ENCODE measurements at places on chromosomes 7 and 10.

DNA sequence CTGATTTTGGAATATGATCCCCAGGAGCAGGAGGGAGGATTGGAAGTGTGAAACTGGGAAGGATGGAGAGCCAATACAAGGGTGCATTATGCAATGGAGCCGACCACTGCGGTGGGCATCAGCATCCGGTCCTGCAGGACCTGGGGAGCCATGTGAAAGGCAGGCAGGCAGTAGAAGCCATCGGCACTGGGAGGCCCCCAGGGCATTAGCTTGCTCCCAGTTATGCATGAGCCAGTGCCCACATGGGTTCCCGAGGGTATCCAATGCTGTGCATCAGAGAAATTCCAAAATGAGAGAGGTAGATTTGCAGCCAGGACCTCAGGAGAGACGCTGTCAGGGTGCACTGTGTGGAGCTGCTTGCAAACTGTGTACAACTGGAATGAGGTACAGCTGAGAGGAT, 8.7 kb upstream of the KCP start:
- no peak for DNase-seq

- DNase-seq = peak; percentile 57
Measured at GRCh38 chr10:34528320-34528719, 286.8 kb downstream of the PARD3 start.

DNA sequence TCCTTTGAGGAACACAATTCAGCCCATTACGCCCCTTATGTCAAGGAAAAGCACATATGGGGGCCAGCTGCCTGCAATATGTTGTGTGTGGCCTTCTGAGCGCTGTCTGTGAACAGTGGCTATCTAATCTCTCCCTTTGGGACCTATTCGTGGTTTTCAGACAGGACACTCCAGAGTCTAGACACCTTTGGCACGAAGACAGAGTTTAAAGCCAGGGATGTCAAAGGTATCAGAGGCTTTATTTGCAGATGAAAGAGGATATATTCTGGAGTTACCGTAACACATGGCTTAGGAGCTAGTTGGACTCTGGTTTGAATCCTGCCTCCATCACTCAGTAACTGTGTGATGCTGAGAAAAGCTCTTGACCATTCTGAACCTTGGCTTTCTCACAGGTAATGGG, 14.8 kb upstream of the EEPD1 start:
- no peak for DNase-seq

- no peak for DNase-seq
Measured at GRCh38 chr10:89001024-89001728, 10.6 kb downstream of the FAS start.

Data from keratinocyte (primary cell).